WTC11 (cell line): ENCODE measurements at places on chromosomes 6 and 20.

GRCh38 chr6:144263786-144264185, 21.3 kb upstream of the UTRN start:
- no peak for DNase-seq

DNA sequence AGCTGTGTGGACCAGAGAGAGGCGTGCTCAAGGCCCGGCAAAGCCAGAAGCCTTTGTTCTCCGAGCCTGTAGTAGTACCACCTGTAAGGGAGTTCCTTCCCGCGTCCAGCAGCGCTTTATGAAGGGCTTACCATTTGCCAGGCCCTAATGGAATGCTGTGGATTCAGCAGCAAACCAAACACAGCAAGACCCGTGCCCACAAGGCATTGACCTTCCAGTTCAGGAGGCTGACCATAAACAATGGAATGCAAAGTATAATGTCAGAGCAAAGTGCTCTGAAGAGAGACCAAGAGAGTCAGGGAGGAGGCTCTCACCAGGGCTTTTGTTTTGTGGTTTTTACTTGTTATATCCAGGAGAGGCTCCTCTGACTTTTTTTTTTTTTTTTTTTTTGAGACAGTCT, 209.8 kb downstream of the ZMYND8 start:
- no peak for DNase-seq

GRCh38 chr6:107442938-107443607, 16.3 kb downstream of the PDSS2 start:
- no peak for DNase-seq

DNA sequence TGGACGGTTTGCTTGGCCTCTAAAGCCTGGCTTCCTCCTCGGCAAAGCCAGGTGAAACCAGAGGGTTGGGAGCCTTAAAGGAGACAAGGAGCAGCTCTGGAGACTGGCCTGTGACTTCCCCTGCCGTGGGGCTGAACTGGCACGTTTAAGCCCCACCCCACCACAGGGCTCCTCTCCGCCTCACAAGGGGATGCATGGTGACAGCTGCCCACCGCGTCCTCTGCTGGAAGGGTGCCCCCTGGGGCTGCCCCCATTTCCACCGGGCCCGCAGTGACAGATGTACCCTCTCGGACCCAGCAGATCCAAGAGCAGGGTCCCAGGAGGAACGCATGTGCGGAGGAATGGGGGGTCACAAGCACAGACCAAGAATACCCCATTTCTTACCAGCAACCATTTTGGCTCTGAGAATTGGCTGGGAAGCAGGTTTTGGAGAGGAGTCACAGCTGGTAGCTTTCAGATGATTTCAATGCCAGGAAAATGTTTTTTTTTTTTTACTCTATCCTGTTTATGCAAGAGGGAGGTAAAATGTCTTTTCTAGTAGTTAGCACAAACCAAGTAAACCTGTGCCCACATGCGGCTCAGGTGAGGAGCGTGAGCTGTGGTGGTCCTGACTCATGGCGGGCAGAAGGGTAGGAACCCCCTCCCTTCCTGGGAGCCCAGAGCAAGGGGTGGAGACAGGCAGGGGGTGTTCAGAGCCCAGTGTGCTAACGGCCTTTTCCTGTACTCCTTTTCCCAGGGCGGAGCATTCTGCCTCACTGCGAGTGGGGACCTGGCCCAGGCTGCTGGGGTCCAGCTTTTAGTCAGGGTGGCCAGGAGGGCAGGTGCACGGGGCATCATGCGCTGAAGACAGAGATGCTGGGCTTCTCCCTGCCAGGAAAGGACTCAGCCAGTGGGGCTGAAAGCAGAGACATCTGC, 33.0 kb downstream of the FRMD1 start:
- no peak for DNase-seq

DNA sequence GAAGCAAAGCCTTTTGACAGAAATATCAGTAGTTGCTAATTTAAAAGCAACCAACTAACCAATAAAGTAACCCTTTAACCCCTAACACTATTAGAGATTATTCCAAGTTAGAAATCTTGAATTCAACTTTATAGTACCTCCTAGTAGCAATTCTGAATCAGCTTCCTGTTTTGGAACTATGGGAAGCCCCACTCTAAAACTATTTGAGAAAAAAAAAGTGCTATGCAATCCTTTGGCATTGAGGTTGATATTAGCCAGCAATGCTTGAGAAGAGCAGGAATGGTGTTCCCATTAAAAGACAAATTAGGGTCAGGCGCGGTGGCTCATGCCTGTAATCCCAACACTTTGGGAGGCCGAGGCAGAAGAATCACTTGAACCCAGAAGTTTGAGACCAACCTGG, 306.2 kb upstream of the ZFP64 start:
- no peak for DNase-seq

- DNase-seq = no peak
Measured at GRCh38 chr20:18705490-18705889, 108.1 kb upstream of the SCP2D1 start.
